ENCODE measurements at places on chromosomes 5 and 9.
A peak's percentile ranks its signal among the peaks of the same experiment; 100 is the strongest.

DNA sequence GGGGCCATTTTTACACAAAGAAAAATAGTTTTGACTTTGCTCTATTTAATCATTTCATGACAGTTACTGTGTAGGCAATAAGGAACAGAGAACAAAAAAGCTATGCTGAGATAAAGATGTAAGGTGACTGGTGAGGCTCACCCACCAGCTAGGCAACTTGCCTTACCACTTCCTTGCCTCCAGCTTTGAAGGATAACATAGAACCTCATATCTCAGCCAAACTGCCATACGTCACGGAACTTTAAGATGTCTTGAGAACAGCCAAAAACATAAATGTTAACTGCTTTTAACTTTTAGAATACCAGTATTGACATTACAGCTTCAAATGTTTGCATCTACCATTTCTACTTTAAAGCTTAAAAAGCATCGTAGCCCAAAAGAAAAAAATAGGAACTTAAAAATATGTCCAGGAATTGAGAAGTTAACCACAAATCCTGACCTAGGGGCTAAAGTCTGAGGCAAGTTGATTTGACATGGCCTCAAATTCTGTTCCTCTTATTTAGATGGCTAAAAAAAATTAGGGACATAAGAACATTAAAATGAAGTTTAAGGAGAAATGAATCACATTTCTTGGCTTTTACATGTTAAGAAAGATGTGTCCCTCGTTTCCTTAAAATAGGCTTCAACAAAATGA, 7.7 kb upstream of the GCNT4 start:
- peak; percentile 68 for DNase-seq

DNA sequence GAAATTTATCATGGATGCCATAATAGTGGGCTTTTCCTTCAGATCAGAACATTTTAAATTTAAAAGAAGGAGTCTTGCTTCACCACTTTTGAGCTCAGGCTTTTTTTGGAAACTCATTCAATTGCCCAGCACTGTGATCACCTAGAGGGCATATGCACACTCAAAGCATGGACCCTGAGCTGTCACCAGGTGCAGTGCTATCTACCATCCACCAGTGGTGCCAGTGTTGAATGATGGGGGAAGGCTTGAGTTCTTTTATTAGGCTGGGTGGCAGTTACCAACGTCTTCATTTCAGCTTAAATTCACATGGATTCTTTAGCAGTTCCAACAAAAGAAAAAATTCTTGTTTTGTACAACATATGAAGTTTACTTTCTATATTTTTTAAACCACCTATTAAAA, 164.1 kb downstream of the CFAP90 start:
- DNase-seq, result no peak

GRCh38 chr5:14250748-14251701, 107.9 kb downstream of the TRIO start:
- DNase-seq, result no peak

DNA sequence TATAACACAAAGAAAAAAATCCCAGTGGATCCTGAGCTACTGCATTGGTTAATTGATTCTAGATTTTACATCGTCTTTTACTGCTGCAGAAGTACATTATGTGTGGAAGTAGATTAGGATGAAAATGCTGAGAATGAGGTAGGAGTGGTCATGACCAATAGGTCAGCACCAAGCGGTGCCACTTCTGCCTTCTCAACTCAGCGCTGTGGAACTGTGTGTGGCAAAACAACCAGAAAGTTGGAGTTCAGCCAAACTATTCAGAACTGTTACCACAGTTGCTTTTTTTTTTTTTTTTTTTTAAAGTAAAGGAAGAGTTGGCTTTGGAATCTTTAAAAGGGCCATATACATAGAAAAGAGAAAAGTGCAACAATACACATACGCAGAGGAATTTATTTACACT, 24.2 kb downstream of the POU5F2 start:
- DNase-seq, result no peak

GRCh38 chr9:71675857-71676165, 92.5 kb downstream of the CEMIP2 start:
- DNase-seq, result no peak

GRCh38 chr5:149434162-149435014, 55.3 kb upstream of the IL17B start:
- DNase-seq, result peak; percentile 76

DNA sequence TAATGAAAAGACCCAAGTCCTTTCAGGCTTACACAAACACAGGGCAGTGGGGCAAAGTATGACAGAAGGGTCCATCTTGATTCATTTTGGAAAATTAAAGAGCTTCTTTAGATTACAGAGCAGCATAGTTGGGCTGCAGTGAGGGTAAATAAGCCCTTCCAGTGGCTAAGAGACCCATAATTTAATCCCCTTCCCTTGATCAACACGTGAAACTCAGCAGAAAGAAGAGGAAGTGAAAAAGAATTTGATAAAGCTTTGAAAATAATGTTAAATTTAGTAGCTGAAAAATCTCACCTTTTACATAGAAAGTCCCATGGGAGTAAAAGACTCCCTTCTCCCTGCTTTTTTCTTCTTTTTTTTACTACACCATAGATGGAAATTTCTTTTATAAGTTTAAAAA, 87.6 kb downstream of the FREM1 start:
- no peak for DNase-seq
